ENCODE measurements at places on chromosomes 16 and 17. TPM values are rescaled to one million over a fixed set of nuclear protein-coding genes. Genes with fewer than 3 reads are reported as not detected.

Gene SOX15
- 0.84 TPM for total RNA-seq

Gene WNT9B
- not detected for total RNA-seq

Gene TMEM114
- total RNA-seq, result not detected

Gene ITPRIPL2
- total RNA-seq, result not detected

Gene KRT33A
- total RNA-seq, result not detected

Gene DHRS7C
- not detected for total RNA-seq

Gene PLA2G10
- not detected for total RNA-seq

Gene SEPTIN1
- total RNA-seq, result 171 TPM

Gene ZFP3
- 0.65 TPM for total RNA-seq

Gene CDRT15L2
- not detected for total RNA-seq

Gene FN3K
- total RNA-seq, result 31.2 TPM

Gene SHPK
- 16.9 TPM for total RNA-seq

Gene PTX4
- not detected for total RNA-seq

Gene FBXO39
- not detected for total RNA-seq

Gene EFNB3
- total RNA-seq, result 0.15 TPM

Gene AXIN2
- total RNA-seq, result 8.2 TPM

Gene PDILT
- not detected for total RNA-seq

Gene SLC52A1
- total RNA-seq, result not detected

Gene PRPSAP2
- 91.9 TPM for total RNA-seq

Gene MTHFSD
- total RNA-seq, result 26.0 TPM
